ENCODE measurements at places on chromosomes 16 and 17.

GRCh38 chr16:51355875-51356274 is 204.8 kb upstream of the SALL1 start:
- DNase-seq, result no peak

- no peak for DNase-seq
These were observed 354.9 kb upstream of the ASIC2 start for GRCh38 chr17:33647956-33648355.

DNA sequence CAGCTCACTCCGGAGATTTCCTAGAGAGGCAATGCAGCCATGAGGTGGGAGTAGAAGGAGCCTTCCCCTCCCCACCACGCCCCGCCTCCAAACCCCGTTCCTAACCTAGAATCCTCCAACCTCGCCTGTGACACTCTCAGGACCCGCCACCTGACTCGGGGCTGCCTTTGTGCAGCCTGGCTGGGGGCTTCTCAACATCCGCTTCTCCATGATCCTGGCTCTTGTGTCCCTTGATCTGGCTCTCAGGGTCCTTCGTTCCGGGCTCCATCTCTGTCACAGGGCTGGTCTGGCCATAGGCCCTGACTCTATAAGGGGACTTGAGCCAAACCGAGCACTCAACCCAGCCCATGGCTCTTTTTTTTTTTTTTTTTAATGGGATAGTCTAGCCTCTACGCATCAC is 24.3 kb downstream of the CDRT15 start:
- DNase-seq, result no peak

- DNase-seq, result no peak
These were observed 148.6 kb downstream of the SDK2 start for GRCh38 chr17:73495641-73496040.
